ENCODE measurements at places on chromosomes 1 and 21.

- no peak for DNase-seq
Observed at GRCh38 chr1:235736263-235736662, 86.7 kb upstream of the GNG4 start.

DNA sequence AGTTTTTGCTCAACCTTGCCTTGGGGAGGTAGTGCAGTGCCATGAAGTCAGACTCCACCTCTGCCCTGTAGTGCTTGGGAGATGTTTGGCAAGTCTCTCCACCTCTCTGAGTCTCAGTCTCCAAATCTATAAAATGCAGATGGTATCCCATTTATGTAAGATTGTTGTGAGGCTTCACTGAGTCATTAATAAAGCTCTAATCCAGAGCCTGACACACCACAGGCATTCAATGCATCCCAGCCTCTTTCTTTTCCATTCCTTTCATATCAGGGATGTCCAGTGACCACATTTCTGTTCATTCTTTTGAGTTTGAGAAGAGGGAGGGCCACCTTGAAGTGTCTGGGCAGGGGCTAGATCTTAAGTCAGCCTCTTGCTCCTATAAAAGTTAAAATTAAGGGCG lies 37.6 kb upstream of the LMO4 start:
- DNase-seq, result no peak

DNA sequence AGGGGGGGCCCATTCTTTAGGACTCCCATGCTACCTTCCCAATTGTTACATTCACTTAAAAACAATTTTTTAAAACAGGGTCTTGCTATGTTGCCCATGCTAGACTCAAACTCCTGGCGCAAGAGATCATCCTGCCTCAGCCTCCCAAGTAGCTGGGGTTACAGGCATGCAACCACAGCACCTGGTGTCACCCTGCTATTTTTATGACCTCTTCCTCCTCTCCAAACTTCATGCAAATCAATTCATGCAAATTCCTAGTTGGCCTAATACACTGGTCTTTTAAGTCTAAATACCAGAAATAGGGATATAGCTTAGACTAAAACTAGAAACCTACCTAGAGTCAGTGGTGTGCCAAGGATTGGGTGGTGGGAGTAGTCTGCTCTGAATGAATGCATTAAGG lies 30.1 kb downstream of the CDKN2C start:
- no peak for DNase-seq

DNA sequence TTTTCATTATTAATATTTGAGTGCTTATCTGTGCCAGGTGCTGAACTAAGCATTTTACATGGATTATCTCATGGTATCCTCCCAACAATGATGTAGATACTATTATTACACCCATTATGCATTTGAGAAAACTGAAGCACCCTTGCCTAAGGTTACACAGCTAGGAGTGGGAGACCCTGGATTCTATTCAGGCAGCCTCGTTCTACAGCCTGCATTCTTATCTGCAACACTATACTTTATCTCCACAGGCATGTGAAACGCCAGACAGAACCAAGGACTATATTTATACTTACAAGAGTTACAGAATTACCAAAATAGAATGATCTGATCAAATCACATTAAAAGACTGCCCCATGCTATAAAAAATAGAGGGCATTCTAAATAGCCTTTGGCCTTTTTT lies 22.4 kb downstream of the LPAR3 start:
- no peak for DNase-seq

GRCh38 chr21:15986277-15986676 lies 256.5 kb downstream of the USP25 start:
- DNase-seq, result no peak

DNA sequence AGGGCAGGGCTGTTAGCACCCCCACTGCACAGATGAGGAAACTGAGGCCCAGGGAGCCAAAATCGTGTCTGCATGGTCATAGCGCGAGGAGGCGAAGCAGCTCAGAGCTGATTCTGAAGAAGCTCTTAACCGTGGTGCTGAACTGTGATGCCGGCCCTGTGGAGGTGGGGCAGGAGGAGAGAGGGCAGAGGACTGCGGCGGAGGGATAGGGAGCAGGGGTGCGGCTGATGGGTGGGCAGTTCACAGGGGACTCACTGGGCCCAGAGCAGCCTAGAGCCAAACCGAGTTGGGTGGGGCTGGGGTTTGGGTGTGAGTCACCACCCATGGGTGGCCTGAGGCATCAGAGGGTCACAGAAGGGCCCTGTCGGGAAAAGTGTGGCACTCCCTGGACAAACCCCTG lies 74.7 kb downstream of the RAP1GAP start:
- DNase-seq, result no peak

DNA sequence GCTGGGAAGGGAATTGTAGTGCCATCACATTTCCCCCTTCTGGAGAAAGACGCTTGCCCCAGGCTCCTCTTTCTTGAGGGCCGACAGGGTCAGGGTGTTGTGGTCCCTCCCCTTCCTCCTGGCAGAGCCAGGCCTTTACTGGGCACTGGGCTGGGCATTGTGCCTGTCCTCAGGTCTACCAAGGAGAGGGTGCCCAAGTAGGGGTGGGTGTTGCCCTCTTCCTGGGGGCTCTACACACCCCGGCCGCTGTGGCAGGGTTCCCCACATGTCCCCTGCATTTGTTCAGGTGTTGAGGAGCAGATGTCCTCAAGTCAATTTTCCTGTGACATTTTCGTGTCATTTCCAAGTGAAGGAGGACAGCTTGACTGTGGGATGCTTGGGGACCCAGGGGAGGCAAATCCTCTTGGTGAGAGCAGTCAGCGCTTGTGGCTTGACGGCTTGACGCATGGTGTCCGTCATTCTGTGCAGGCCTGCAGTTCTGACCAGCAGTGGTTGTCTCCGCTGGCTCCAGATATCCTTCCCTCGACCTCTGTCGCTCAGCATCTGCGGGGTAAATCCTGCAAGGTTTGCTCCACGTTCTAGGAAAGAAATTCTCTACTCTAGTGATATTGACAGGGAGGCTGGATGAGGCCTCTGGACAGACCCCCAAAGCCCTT lies 181.9 kb upstream of the VAMP3 start:
- DNase-seq, result no peak

DNA sequence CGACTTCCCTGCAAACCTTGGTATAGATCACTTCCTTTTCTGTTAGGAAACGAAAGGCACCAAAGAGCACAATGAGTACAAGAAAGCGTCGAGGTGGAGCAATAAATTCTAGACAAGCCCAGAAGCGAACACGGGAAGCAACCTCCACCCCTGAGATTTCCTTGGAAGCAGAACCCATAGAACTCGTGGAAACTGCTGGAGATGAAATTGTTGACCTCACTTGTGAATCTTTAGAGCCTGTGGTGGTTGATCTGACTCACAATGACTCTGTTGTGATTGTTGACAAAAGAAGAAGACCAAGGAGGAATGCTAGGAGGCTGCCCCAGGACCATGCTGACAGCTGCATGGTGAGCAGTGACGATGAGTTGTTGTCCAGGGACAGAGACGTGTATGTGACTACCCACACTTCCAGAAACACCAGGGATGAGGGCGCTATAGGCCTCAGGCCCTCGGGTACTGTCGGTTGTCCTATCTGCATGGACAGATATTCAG lies 18.5 kb downstream of the FAM89A start:
- no peak for DNase-seq

DNA sequence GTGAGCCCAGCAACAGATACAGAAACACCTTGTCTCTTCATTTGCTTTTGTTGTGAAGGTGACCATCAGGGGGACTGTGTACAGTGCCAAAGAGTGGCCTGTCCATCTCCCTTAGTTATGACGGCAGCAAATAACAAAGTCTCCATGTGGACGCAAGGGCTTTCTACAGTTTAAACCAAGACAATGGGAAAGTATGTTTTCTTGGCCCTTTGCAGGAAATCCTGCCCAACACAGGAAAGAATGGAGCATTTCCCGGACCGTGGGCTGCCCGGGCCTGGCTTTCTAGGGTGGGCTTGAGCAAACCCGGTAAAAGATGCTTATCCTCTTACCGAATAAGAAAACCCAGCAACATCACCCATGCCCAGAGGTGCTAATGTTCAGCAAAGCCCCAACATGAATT lies 87.3 kb downstream of the ZBTB18 start:
- no peak for DNase-seq

GRCh38 chr21:33914188-33914587 lies 1.4 kb downstream of the ATP5PO start:
- no peak for DNase-seq

GRCh38 chr1:185393205-185393604 lies 76.2 kb upstream of the IVNS1ABP start:
- DNase-seq, result no peak

DNA sequence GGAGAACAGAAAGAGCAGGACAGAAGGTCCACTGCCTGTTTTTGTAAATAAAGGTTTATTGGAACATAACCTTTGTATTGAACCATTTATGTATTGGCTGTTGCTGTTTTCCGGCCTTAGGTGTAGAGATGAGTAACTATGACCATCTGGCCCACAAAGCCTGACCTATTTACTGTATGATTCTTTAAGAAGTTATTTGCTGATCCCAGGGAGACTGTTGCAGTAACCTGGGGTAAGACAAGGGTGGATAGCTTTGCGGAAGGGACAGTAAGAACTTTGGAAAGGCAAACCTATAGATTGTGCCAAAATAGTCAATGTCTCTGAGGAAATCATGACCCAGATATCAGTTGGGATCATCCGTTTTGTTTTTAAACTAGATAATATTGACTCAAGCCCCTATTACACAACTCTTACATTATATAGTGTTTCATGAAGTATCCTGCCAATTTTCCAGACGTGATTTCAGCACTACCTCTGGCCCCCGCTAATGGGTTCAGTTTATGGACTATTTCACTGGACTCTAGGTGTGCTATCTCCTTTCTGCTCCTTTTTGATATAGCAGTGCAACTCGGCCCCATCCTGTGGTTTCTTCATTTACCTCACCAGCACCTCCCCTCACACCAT lies 20.8 kb upstream of the TLCD4 start:
- DNase-seq, result no peak

DNA sequence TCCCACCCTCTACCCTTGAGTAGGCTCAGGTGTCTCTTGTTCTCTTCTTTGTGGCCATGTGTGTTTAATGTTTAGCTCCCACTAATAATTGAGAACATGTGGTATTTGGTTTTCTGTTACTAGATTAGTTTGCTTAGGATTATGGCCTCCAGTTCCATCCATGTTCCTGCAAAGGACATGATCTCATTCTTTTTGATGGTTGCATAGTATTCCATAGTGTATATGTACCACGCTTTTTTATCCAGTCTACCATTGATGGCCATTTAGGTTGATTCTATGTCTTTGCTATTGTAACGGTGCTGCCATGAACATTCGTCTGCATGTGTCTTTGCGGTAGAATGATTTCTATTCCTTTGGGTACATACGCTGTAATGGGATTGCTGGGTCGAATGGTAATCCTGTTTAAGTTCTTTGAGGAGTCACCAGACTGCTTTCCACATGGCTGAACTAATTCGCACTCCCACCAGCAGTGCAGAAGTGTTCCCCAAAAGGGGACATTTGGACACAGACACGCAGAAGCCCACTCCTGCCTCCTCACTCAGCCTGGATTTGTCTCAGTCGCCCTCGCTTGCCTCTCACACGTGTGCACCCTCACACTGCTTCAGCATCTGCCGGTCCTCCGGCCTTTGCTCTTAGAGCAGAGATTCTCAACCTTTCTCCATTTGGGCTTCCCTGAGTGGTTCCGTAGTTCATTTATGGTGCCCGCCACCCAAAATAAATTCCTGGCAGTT lies 3.7 kb downstream of the MX2 start:
- no peak for DNase-seq

- DNase-seq, result no peak
Observed at GRCh38 chr21:15199414-15200383, 134.9 kb upstream of the NRIP1 start.

GRCh38 chr1:154813300-154813816 lies 56.7 kb downstream of the KCNN3 start:
- no peak for DNase-seq

DNA sequence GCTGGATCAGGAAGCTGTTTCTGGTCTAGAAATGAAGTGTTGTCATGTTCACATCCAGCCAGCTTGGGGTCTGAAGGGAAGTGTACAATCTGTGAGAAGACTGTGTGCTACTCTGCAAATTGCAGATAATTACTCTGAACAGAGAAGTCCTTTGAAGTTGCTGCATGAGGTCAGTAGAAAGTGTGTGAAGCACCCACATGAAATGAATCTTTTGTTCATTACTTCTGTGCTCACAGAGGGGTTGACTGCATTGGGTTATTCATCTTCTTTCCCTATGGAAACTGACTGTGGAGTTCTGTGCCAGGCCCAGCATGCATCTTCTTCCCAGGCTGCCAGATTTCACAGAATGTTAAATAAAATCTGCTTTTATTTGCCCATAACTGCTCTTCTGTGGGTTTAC lies 47.1 kb downstream of the CTH start:
- no peak for DNase-seq

GRCh38 chr1:40539338-40539737 lies 7.9 kb downstream of the ZNF684 start:
- no peak for DNase-seq

- DNase-seq, result no peak
Observed at GRCh38 chr1:235758931-235759330, 107.8 kb downstream of the LYST start.

GRCh38 chr1:3496916-3497315 lies 42.5 kb downstream of the ARHGEF16 start:
- DNase-seq, result no peak

DNA sequence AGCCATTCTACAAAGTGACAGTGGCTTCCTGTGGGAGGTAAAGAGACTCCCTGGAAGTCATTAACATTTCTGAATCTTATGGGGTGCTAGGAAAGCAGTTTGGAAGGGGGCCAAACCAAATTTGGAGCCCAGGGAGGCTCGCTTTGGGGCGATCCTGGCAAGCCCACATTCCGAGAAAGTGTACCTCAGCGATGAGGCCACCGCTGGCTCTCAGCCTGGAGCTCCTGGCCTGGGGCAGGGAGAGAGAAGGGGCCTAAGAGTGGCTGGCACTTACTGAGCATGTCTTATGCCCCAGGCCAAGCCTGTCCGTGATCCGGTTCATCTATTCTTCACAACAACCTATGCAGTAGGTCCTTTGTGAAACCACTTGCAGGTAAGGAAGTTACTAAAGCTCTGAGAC lies 98.8 kb downstream of the CCDC185 start:
- no peak for DNase-seq

GRCh38 chr1:167090314-167090942 lies at the start of gene GPA33:
TSS of gene GPA33 (minus strand) at chr1:167090377. CDS start at chr1:167090287, 90 bp downstream.
- DNase-seq, result peak; percentile 50

- no peak for DNase-seq
Observed at GRCh38 chr21:45267390-45267760, 20.3 kb downstream of the POFUT2 start.

DNA sequence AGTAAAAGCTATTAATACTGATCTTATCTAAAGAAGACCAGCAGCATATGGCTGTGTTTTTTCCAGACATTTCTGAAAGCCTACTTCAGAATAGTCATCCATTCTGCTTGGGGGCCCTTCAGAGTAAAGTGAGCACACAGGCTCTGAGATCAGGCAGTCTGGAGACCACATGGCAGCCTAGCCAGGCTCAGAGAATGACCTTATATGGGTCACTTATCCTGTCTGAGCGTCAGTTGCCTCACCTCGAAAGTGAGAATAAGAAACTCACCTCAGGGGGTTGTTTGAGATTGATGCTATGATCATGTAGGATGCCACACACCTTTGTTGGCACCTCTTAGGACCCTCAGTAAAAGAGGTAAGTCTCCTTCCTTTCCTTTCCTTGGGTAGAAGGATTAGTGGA lies 270.4 kb downstream of the GRIK1 start:
- no peak for DNase-seq

- DNase-seq, result no peak
Observed at GRCh38 chr1:215890438-215890837, 323.3 kb downstream of the KCTD3 start.

Measured in CD4-positive, alpha-beta T cell treated with Interleukin-2 at 100 ng/mL for 4 hours (primary cell).